ENCODE measurements at places on chromosomes 2 and 18.

DNA sequence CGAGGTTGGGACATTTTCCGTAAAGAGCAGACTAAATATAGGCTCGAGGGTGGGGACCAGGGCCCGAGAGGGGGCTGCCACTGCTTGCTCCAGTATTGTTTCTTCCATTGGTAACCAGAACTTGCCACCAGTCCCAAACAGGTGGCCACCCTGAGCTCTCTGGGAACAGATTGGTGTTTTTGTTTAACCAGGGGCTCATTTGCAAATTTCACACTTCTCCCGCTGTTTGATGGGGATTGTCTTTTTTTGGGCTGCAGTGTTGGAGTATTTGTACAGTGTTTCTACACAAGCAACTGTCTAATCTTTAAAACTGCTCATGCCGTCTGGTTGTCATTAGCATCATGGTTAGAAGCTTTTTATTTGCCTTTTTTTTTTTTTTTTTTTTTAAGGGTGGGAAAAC, 8.5 kb downstream of the AGAP1 start:
- no peak for DNase-seq

DNA sequence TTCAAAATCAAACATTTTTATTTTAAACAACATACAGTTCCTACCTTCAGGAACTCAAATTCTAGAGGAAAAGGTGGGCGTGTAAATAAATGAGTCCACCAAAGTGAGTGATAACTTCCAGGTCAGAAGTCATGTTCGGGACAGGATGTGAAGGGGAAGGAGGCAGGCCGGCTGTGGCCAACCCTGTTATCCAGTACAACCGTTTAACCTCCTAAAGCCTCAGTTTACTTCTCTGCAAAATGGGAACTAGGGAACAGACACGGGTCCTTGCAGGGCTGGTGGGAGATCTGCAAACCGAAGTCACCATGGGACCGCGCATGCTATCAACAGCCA, 373 bp downstream of the EIPR1 start:
- DNase-seq, result no peak

- DNase-seq, result no peak
These were observed 21.6 kb downstream of the CIB4 start for GRCh38 chr2:26619521-26619951.

- DNase-seq, result no peak
These were observed 137.3 kb upstream of the SETBP1 start for GRCh38 chr18:44543387-44543786.

GRCh38 chr2:96427917-96428316, 77.2 kb downstream of the NEURL3 start:
- no peak for DNase-seq

DNA sequence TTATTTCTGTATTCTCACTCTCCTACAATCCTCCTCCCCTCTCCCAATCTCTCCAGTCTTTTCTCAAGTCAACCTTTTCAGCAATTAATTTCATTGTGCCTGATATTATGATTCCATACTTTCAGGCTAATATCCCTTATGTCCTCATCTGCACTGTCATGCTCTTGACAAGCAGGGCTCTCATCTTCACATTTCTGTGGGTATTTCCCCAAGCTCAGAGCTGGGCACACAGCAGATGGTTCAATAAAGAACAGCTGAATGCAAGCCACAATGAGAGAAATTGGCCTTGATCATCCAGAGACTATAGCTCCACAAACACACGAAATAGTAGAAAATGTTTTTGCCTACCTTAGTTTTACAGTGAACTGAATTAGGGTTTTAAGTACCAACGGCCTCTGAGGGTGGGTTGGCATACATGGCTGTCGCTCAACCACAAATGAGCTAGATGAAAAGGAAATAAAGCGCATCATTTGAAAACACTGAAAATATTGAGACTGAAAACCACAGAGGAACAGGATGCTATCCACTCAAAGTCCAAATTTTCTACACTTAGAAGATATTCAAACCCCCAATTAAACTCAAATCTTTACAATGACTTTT, 47.5 kb upstream of the STAT1 start:
- DNase-seq, result no peak

DNA sequence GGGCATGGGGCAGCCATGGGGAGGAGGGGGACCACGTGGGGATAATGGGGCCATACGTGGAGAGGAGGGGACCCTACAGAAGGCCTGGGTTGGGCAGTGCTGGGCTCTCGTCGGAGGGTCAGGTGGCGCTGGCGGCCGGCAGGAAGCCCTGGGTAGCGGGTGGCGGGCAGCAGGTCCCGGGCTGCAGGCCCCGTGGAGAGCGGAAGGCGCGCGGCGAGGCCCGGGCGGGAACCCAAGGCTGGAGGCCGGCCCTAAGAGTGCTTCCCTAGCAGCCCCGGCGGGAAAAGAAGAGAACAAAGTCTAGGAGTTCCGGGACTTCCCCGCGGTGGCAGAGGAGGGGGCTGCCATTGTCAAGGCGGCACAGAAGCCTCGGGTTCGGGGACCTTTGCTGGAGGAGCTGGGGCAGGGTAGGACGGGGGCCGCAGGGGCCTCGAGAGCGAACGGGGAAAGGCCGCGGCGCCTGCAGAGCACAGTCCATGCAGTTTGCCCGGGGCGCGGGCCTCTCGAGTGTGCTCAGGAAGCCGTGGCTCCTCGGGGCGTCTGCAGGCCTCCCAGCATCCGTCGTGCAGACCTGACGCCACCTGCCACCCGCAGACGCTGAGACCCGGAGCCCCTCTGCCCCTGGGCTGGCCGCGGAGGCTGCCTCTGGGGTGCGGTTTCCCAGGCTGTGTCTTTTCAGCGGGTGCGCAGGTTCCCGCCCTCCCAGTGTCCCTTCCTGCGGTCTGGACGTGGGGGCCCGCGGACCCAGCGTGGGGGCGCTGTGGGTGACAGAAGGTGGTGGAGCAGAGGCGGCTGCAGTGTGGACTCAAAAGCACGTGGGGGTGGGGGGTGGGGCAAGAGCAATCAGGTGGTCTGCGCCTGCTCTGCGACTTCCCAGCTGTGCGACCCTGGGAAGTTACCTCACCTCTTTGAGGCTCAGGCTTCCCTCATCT, 19.4 kb upstream of the NCL start:
- no peak for DNase-seq

- DNase-seq, result no peak
These were observed at the start of gene TACR1 for GRCh38 chr2:75199428-75200011. TSS of gene TACR1 (minus strand) at chr2:75199520. CDS start at chr2:75198934, 586 bp downstream.

DNA sequence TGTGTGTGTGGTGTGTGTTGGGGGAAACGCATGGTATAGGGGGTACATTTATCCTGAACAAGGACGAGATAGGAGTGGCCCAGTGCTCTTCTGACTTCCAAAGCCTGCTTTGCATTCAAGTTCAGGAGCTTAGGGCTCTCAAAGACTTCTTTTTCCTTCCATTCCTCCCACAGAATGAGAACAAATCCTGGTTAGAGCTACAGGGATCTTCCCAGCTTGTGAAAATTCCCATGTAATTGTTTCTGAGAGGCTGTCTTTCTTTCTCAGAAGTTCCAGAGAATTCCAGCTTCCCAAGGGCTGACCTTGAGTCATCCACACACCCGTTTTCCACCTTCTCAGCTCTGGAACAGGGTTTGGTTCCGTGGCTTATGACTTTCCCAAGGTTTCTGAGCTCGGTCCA, 38.9 kb downstream of the FASTKD2 start:
- DNase-seq, result no peak

DNA sequence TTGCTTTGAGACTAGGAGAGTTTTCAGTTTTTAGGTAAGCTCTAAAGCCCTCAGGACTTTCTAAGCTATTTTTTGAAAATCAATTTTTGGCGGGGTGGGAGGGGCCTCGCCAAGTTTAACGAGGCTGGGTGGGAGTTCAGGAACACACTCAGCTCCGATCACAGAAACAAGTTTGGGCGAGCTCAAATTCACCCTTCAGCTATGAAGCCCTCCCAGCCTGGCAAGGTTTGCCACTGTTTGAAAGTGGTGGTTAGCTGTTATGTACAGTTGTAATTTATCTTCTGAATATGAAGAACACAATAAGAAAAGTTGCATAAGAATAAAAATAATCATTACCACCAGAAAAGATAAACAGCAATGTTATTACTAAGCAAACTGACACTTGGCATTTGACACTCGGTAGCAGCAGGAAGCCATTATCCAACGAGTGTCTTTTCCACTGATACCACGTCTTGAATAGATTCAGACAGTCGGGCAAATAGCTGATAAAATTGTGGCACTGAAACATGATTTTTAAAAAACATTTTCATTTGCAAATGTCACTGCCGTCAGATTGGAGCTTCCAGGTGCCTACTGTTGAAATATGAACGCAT, 59.8 kb downstream of the KCTD1 start:
- no peak for DNase-seq

DNA sequence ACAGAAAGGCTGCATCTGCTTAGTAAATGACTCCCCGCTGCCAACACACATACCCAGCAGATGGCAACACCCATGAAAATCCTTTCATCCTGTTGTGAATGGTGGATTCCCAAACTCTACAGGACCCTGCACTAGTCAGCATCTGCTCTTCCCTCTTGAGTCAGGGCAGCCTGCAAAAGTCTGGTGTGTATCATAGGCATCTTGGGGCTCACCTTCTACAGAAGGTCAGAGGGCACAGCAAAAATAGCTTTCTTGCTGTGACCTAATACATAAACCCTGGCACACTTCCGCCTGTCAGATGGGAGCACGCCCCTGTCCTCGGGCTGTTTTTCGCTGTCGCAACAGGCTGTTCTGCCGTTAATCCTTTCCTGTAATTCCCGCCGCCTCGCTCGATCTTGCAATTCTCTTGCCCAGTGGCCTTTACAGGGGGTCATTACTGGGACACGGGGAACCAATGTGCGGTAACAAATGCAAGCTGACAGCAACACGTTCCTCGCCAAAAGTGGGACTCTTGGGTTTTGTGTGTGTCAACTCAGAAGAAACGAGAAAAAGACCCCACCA, 19.9 kb upstream of the SCYGR1 start:
- DNase-seq, result no peak

DNA sequence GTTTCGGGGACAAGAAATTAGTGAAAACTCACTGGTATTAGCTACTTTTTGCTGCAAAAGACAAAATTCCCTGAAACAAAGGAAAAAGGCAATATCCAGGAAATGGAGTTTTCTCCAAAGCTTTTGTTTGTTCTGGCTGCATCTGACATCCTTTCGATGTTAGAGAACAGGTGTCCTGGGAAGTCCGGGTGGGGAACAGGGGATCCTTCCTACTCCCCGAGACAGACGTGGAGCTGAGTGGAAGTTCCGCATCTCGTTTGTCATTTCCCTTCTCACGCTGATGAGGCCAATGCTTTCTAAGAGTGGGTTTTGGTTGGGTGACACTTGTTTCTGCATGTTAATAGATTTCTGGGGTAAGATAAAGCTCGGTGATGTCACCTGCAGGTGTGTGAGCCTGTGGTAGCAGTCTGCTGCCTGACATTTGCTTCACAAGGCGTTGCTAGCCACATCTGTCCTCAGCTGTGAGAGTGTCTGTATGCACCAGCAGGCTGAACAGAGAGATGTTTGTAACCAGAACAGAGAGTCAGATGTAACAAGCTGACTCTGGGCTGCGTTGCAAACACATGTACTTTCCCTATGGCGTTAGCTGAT, 125.9 kb downstream of the ACOXL start:
- DNase-seq, result peak; percentile 33

- no peak for DNase-seq
These were observed 76.0 kb downstream of the TGIF1 start for GRCh38 chr18:3525870-3526420.

DNA sequence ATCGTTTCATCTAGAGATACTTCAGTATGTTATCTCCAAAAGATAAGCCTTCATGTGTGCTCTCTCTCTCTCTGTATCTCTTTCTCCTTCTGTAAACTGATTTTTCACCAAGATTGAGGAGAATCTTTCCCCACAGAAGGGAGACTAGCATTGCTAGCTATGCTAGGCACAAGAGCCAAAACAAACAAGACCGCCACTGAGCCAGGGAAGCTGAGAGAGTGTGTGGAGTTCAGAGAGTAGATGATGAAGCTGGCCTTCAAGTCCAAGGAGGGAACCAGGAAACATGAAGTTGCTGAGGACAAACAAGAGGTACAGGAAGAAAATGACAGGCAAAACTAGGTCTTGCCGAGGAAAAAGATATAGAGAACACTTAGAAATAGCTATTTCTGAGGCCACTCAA, 23.4 kb downstream of the DAPL1 start:
- no peak for DNase-seq

GRCh38 chr2:85588236-85588635, 4.0 kb downstream of the VAMP5 start:
- DNase-seq, result no peak

- no peak for DNase-seq
These were observed 213.1 kb downstream of the GCA start for GRCh38 chr2:162556996-162557395.

DNA sequence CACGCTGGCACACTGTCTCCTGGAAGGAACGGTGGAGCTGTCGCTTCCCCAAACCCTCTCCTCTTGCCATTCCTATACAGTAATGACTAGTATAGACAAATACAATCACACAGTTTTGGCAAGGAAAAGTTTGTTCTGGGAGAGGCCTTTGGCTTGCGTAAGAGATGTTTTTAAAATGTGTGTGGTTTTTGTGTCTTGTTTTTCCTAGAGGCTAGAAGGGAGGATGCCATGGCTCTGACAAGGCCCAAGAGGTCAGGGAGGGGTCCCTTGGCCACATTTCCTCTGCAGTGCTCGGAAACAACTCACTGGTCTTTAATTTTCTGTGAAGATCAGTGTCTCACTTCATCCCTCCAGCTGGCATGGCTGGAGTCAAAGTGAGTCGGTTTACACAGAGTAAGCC, 195.9 kb downstream of the SH3RF3 start:
- DNase-seq, result no peak

DNA sequence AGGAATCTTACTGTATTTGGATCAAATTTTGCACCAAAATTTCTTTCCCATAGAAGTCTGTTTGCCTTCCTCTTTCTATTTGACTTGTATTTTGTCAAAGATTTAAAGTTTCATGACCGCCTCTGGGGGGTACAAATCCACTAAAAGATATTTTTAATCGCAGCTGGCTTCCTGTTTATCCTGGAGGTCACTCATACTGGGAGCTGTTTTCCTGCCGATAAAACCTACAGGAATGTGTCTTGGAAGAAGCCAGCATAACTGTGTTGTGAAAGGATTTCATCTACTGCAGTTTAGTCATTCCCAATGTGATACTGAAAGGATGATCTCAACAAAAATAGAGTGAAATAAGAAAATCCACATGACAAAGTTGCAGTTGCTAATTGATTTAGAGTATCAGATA, 184.0 kb downstream of the RIT2 start:
- no peak for DNase-seq

- DNase-seq, result no peak
These were observed 182.2 kb upstream of the ATP5MC3 start for GRCh38 chr2:175363699-175364098.

DNA sequence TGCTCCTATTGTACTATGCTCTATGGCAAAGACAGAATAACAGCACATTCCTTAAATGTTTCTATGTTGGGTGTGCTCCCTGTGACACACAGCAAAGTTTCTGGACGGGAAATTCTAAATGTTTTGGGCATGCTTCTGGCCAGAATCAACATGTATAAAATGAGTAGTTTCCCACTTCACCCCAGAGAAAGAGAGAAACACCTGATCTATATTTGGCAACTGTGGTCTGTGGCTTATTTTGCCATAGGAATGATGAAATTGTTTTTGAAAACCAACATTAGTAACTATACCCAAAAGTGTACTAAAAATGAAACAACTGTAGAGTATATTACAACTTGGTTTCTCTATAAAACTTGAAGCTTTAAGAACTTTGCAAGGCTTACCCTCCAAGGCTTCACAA, 89.1 kb downstream of the RAD51AP2 start:
- no peak for DNase-seq
